AG09319 (cell line): ENCODE measurements at places on chromosomes 7 and 10.

- no peak for DNase-seq
These were observed 298.3 kb upstream of the ZMIZ1 start for GRCh38 chr10:78770167-78771090.

DNA sequence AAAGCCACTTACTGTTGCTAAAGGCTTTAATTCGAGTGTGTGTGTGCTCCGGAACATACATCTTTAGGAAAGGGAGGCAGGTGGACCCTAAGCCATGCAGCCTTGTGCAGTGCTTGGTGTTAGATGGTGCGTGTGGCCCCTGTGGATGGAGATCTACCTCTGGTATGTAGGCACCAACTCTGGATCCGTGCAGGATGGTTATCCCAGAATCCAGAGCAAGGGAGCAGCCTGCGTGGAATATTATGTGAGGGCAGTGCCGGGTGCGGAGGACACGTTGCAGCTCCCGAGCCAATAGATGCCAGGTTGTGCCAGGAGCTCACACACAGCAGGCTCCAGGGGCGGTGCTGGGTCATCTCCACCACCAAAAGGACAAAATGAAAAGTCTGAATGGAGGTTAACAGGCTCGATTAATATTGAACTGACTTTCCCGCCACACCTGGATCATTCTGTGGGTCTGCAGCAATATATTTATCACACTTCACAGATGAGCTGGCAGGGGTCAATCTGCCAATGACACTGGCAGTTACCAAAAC, 143.0 kb upstream of the NPS start:
- no peak for DNase-seq

DNA sequence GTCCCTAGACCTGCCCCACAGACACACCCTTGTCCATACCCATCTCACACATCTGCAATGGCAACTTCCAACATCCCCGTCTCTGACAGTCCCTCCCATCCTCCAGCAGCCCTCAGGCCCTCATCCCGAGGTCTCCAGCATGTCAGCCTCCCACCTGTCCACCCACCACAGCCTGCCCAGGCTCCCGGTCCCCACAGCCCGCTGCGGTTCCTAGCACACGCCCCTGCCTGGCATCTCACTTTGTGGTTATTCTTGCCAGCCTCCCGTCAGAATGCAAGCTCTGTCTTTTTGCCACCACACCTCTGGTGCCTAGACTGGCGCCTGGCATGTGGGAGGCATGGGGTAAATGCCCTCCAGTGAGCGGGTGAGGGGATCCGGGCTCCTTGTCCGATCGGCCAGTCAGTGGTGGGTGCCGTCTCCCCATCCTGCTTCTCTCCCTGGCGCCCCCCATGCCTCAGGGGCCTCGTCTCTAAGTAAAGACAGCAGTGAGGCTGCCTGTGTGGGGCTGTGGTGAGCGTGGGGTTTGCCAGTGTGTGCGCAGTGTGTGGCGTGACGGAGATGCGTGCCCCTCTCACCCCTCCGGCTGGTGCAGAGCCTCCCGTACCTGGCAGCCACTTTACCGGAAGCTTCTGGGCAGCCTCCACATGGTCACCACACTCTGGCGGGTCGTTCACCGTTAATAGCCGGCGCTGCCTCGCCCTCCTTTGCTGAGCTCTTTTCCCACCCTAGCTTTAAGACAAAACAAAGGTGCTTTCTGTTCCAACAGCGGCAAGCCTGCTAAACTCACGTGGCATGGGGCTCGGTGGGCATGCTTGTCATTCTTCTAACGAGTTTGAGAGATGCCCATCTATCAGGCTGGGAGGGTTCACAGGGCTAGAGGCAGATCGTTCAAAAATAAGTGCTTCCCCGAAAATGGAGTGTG, 28.5 kb upstream of the TTYH3 start:
- no peak for DNase-seq

GRCh38 chr10:69636626-69637605, 6.9 kb downstream of the FAM241B start:
- DNase-seq: no peak

DNA sequence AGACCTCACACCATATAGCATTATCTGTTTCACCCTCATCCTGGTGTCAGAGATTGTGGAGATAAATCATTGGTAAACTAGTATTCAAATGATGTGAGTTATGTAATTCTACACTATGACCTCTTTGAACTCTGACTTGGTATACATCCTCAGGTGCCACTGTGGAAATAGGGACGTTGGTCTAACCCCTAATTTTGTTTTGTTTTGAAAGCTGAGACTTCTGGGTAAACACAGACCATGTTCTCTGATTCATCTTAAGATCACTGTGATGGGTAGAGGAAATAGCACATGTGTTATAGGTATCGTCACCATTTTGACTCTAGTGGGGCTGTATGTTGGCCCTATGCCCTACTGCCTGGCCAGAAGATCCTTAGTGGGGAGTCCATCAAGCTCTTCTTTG, 241.6 kb downstream of the CCDC7 start:
- no peak for DNase-seq

DNA sequence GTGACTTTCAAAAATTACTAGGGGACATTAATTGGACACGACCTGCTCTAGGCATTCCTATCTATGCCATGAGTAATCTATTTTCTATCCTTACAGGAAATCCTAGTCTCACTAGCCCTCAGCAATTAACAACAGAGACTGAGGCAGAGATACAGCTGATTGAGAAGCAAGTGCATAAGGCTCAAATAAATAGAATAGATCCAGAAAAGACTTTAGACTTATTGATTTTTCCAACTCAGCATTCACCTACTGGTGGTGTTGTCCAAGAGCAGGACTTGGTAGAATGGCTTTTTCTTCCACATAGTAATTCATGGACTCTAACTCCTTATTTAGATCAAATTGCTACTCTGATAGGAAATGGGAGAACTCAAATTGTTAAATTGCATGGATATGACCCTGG, 148.0 kb downstream of the ZNF33B start:
- DNase-seq: no peak

GRCh38 chr10:95360122-95360714, 69.4 kb upstream of the PDLIM1 start:
- no peak for DNase-seq

GRCh38 chr10:47291682-47292081, 8.3 kb upstream of the GDF10 start:
- no peak for DNase-seq

DNA sequence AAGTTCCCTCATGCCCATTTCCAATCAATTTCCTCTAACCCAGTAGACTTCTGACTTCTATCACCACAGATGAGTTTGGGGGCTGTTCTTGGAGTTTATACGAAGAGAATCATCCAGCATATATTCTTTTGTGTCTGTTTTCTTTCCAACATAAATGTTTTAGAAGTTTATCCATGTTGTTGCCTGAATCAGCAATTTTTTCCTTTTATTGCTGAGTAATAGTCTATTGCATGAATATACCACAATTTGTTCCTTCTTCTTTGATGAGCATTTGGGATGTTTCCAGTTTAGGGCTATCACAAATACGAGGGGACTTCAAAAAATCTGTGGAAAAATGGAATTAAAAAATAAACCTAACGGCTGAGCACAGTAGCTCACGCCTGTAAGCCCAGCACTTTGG, 26.2 kb downstream of the COPG2 start:
- no peak for DNase-seq

DNA sequence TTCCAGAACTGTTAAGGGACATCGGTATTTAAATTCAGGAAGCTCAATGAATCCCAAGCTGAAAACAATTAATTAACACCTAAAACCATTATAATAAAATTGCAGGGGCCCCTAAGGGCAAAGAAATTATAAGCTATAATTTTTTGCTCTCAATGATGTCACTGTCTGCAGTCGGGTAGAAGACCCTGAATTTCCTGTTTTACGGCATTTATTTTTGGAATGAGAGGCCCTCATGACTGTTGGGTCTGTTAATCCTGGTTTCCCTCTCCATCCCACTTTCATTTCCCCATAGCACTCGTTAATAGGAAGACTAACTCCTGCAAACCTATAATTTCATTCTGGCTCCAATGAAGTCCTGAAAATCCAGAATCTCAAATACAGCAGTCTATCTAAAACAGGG, 25.8 kb upstream of the GPR37 start:
- DNase-seq: no peak

- DNase-seq: no peak
These were observed 23.9 kb upstream of the DNAJB6 start for GRCh38 chr7:157312941-157313340.

GRCh38 chr7:13155188-13155587, 467.8 kb downstream of the ARL4A start:
- no peak for DNase-seq

DNA sequence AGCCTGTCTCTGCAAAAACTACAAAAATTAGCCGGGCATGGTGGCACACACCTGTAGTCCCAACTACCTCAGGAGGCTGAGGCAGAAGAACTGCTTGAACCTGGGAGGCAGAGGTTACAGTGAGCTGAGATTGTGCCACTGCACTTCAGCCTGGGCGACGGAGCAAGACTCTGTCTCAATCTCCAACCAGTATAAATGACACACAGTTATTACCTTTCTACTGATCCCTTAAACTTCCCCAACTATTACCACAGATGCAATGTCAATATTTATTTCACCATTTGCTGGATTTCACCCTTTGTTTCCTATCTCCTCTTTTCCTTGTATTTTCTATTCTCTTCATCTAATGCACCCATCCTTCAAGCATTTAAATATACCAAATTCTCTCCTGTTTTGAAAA, 431.8 kb downstream of the GRM8 start:
- DNase-seq: no peak

GRCh38 chr7:47804767-47805545, 143.3 kb downstream of the PKD1L1 start:
- DNase-seq: no peak

- DNase-seq: no peak
These were observed 123.4 kb upstream of the NEBL start for GRCh38 chr10:21020545-21020944.

GRCh38 chr10:90461437-90462155, 396.2 kb downstream of the HTR7 start:
- DNase-seq: no peak

GRCh38 chr10:98577168-98577567, 130.4 kb upstream of the HPS1 start:
- DNase-seq: no peak

GRCh38 chr7:13290975-13291374, 603.5 kb downstream of the ARL4A start:
- no peak for DNase-seq

GRCh38 chr10:112842832-112843360, 107.2 kb upstream of the TCF7L2 start:
- no peak for DNase-seq

DNA sequence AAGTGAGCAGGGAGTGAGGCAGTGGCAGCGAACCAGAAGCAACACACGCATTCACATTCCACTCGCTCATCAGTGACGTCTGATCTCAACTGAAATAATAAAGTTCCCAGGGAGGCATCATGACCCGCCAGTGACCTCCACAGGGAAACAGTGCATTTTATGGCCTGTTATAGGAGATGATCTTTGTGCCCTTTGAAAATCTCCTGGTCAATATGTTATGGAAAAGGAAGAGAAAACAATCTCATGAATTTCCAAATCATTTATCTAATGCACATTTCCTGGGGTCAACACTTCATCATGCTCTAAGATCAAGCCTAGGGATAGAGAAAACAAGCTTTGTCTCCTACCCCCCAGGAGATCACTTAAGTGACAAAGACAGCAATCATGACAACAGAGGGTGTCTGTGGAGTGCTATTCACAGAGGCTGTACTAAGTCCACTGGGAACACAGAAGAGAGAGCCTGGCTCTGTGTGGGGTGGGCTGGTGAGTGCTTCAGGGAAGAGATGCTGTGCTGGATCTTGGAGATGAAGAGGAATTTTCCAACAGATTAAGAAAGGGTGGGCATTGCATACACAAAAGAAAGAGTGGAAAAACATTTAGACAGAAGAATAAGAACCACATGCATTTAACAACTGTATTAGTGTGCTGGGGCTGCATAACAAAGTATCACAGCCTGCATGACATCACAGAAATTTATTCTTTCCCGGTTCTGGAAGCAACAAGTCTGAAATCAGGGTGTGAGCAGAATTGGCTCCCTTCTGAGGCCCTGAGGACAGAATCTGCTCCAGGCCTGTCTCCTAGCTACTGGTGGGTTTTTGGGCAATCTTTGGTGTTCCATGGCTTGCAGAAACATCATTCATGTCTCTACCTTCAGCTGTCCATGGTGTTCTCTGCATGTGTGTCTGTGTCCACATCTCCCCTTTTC, 613.9 kb upstream of the IGFBP3 start:
- DNase-seq: no peak
